ENCODE measurements at places on chromosomes 12 and 14.

- DNase-seq = no peak
Observed at GRCh38 chr12:108457006-108457733, 57.9 kb upstream of the FICD start.

GRCh38 chr12:31861360-31861759 is 97.9 kb upstream of the RESF1 start:
- no peak for DNase-seq

GRCh38 chr14:72416892-72417291 is 477.0 kb downstream of the DPF3 start:
- no peak for DNase-seq

DNA sequence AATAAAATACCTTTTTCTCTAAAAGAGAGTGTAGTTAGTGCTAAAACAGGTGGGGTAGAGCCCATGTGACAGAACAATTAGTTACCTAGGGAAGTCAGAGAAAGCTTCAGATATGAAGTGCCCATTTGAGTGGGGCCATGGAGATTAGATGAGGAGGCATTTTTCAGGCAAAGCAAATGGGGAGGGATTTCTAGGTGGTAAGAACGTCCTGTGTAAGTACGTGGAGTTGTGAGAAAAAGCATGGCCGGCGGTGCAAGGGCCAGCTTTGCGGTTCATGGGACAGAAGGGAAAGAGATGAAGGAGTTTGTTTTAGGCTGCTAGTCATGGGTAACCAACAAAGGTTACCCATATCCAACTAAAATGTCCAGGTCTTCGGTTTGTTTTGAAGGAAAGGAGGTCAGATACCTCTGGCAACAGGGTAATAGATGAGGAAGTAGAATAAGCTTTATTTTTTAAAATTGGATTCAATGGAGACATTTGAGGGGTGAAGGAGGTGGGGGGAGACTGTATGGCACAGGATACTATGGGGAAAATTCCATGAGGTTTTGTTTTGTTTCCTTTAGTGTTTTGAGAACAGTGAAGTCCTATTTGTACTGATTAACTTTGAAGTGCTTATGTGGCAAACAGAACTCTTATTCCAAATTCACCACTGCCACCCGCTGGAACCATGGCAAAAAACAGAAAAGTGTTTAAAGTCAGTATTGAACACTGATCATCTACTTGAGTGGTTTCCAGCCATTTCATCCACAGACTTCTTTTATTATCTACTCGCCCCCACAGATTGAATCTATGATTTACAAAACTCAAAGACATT is 10.0 kb upstream of the SNRPF start:
- no peak for DNase-seq

DNA sequence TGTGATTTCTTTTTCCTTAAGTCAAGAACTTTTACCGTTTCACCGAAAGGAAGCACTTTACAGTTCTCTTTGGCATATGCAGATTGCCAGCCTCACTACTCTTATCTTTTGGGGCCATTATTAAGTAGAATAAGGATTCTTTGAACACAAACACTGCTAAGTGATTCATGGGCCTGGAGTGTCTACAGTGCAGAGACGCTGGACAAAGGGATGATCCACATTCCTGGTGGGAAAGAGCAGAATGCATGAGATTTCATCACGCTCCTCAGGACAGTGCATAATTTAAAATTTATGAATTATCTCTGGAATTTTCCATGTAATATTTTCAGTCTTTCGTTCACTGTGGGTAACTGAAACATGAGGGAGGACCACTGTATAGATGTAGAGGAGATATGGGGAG is 90.2 kb downstream of the TTLL5 start:
- DNase-seq = no peak
